Stimulated activated CD8-positive, alpha-beta memory T cell treated with anti-CD3 and anti-CD28 coated beads, Interleukin-7, amount 100 ng/mL, for 4 hours (primary cell): ENCODE measurements at places on chromosomes 13 and 19.

DNA sequence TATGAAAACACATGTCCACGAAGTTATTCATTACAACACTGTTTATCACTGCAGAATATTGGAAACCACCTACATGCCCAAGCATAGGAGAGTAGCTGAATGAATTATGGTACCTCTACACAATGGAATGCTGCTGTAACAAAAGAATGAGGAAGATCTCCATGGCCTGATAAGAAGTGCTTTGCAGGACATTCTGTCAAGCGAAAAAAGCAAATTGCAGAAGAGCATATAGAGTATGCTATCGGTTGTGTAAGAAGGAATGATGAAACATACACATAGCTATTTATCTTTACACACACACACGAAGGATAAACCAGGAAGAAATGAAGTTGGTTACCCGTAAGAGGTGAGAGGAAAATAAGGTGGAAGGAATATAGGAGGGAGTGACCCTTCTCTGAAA lies 37.5 kb upstream of the CEACAM20 start:
- DNase-seq: no peak

DNA sequence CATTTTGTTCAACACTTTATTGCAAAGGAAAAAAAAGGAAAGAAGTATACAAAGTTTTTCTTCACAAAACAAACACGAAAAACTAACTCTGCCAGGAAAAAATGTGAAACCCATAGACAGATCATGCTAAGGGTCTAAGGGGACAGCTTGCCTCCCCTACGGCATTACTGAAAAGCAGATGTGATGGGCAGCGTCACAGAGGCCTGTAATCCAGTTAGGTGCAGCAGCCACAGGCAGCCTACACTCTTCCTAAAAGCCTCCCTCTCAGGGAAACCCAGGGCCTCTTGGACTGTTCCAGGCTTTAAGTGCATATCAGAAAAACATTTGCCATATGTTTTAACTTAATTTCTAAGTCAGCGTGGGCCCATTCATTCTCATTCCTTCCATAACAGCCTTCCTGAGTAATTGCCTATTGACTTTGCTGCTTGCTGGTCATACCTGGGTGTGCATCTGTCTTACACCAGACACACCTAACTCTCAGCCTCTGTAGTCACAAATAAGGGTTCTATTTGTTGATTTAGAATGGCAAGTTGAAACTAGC lies 135.7 kb upstream of the SERP2 start:
- no peak for DNase-seq

DNA sequence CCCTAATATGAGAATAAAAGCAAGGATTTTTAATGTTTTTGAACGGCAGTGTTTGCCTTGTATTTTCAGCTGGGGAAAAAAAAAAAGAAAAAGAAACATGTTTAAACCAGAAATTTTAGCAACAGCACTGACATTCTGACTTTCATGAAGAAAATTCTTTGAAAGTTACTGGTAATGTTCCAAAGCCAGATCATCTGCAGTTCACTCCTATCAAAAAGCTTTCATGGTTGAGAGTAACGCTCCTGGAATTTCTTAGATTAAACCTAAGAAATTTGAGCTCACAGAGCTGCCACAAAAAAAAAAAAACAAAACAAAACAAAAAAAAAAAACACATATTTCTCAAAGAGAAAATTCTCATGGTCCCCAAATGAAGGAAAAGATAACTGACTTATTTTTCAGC lies 1106.7 kb downstream of the EFNB2 start:
- DNase-seq: no peak

DNA sequence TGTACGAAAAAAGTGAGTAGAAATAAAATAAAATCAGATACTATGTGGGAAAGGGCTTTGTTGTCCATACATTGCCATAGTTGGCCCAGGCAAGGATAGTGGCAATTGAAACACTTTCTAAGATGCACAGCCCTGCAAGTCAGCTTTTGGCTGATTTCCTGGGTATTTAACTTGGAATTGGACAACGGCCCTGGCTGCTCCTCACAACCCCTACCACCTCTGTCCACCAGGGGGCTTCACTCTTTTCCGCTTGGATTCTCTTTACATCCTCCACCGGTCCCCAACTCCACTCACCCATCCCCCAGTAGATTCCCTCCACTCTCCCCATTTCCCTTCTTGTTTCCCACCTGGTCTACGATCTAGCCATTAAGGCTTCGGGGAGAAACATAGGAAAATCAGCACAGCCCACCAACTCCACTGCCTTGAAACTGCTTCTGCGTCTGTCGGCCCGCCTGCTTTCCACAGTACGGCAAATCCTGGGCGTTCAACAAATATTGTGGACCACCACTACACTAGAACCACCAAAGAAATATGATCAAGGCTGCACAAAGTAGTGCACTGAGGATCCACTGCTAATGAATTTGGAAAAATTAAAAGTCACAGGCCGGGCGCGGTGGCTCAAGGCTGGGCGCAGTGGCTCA lies 48.6 kb upstream of the GTF3A start:
- DNase-seq: no peak

DNA sequence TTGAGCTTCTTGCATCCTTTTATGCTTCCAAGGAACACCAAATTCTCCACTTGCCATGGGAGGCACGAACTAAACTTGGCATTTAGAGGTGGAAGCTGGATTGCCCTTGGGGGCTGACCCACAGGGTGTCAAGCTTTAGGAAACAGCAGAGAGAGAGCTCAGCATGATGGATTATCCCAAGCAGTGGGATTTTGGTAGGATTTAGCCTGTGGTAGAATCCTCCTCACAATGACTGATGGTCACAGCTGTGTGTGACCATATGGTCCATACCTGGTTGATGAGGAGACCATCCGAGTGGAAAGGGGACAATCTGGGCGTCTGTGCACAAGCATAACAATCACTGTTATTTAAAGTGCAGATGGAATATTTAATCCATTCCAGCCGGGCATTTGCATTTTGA lies 40.1 kb upstream of the PSG9 start:
- no peak for DNase-seq

GRCh38 chr13:66875264-66875663 lies 354.9 kb downstream of the PCDH9 start:
- no peak for DNase-seq

- peak; percentile 32 for DNase-seq
Observed at GRCh38 chr13:30577401-30577852, 40.3 kb upstream of the USPL1 start.

- no peak for DNase-seq
Observed at GRCh38 chr19:6947745-6948144, 60.4 kb downstream of the ADGRE1 start.

- no peak for DNase-seq
Observed at GRCh38 chr13:93915269-93915809, 564.1 kb downstream of the DCT start.

GRCh38 chr13:54029720-54030119 lies 1001.1 kb downstream of the OLFM4 start:
- no peak for DNase-seq

GRCh38 chr13:33799950-33800592 lies 17.9 kb upstream of the RFC3 start:
- DNase-seq: no peak
